A549 treated with Mapracorat at 1 μM for 4 hours (cell line): ENCODE measurements at places on chromosomes 5 and 9. TPM values are rescaled to one million over a fixed set of nuclear protein-coding genes. Genes with fewer than 3 reads are reported as not detected.

The ADAMTS2 gene
- total RNA-seq, result 0.08 to 0.15 TPM (median 0.10 TPM) in 4 of 5 replicates, not detected in the other

The QRFP gene
- not detected in 5 replicates for total RNA-seq

The OTP gene
- total RNA-seq, result 0.05 to 0.13 TPM (median 0.08 TPM) in 5 replicates

The PRDM9 gene
- total RNA-seq, result not detected in 5 replicates

The NTNG2 gene
- 0.98 to 3.1 TPM (median 2.1 TPM) in 5 replicates for total RNA-seq

The SLC25A2 gene
- total RNA-seq, result not detected in 5 replicates

The LARP1 gene
- total RNA-seq, result 122 to 145 TPM (median 124 TPM) in 5 replicates

The ZNF883 gene
- 0.78 to 0.99 TPM (median 0.84 TPM) in 5 replicates for total RNA-seq

The COMMD10 gene
- total RNA-seq, result 35.2 to 40.8 TPM (median 37.0 TPM) in 5 replicates

The SUSD3 gene
- 0.56 to 1.6 TPM (median 0.66 TPM) in 5 replicates for total RNA-seq

The MCCC2 gene
- 37.5 to 41.2 TPM (median 40.4 TPM) in 5 replicates for total RNA-seq

The SSNA1 gene
- 103 to 151 TPM (median 139 TPM) in 5 replicates for total RNA-seq

The COL5A1 gene
- total RNA-seq, result 30.8 to 53.3 TPM (median 44.4 TPM) in 5 replicates

The ZBED3 gene
- 3.4 to 4.8 TPM (median 3.9 TPM) in 5 replicates for total RNA-seq

The PTPN3 gene
- 13.8 to 20.4 TPM (median 17.9 TPM) in 5 replicates for total RNA-seq

The PAPPA gene
- total RNA-seq, result 22.7 to 35.0 TPM (median 30.6 TPM) in 5 replicates

The SVEP1 gene
- total RNA-seq, result 1.4 to 2.0 TPM (median 1.9 TPM) in 5 replicates

The PCDHB10 gene
- not detected in 5 replicates for total RNA-seq

The ROPN1L gene
- 1.1 to 2.9 TPM (median 2.6 TPM) in 5 replicates for total RNA-seq

The SHLD3 gene
- total RNA-seq, result 1.9 to 2.8 TPM (median 2.0 TPM) in 5 replicates

The PPP2R2B gene
- total RNA-seq, result 0.10 to 0.24 TPM (median 0.12 TPM) in 3 of 5 replicates, not detected in the others

The OR13C8 gene
- total RNA-seq, result not detected in 5 replicates

The CARD9 gene
- 0.50 to 1.8 TPM (median 1.3 TPM) in 5 replicates for total RNA-seq

The NR6A1 gene
- 1.5 to 2.1 TPM (median 1.8 TPM) in 5 replicates for total RNA-seq

The PDLIM4 gene
- 0.27 to 1.1 TPM (median 0.64 TPM) in 5 replicates for total RNA-seq

The MAMDC2 gene
- total RNA-seq, result 0.20 to 0.35 TPM (median 0.31 TPM) in 5 replicates

The DMRTA1 gene
- total RNA-seq, result 0.58 to 0.83 TPM (median 0.70 TPM) in 5 replicates

The SPATA31A3 gene
- total RNA-seq, result not detected in 5 replicates

The FAF2 gene
- 44.1 to 51.2 TPM (median 46.5 TPM) in 5 replicates for total RNA-seq

The HTR4 gene
- total RNA-seq, result not detected in 5 replicates
